ENCODE measurements at places on chromosomes 5 and 9.

GRCh38 chr5:77569409-77569808 is 69.1 kb downstream of the OTP start:
- no peak for DNase-seq

- DNase-seq, result no peak
Measured at GRCh38 chr9:101543098-101543735, 9.6 kb downstream of the RNF20 start.

DNA sequence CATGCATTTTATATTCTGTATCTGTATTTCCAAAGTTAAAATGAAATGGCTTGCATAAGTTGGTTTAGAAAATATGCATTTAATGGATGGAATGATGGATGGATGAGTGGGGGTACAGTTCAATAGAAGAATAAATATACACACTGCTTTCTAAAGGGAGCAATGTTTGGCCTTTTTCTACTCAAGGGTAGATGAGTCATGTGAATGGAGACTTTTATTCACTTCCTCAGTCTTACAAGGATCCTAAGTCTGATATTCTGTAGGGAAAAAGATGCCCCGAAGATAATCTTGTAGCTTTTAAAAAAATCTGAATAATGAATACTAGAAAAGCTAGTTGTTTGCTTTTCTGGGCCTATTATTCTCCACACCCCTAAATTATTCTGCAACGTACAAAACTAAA is 2112.1 kb downstream of the MAT2B start:
- no peak for DNase-seq

DNA sequence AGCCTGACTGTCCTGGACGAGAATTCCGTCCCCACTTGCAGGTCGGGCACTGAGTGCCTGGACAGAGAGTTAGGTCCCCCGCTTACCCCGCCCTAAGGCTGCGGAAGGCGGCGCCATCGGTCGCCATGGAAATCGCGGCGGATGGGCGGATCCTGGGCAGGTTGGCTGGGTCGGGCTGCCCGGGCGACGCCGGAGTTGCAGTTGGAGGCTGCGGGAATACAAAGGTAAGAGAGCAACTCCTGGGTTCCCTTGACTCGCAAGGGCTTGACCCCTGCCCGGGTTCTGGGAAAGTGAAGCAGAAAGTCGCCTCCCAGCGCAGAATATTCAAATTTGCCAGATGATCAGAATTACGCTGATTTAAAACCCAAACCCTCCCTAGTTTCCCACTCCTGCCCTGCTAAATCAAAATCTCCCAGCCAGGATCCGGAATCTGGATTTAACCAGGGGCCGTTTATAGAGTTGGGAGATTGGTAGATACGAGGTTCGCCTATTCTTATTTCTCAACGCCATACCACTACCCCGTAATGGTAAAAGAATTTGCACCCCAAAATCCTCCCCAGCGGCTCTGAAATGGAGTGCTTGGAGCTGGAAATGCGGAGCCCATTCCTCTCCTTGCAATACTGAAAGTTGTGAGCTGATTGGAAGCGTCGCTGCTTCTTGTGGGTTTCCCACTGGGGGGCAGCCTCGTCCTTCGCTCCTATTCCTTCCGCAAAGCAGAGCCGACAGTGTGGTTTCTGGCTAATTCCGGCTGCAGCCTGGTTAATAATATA is 156.4 kb upstream of the RASEF start:
- peak; percentile 95 for DNase-seq

GRCh38 chr9:6413365-6414246 is 607 bp downstream of the UHRF2 start:
- peak; percentile 77 for DNase-seq

DNA sequence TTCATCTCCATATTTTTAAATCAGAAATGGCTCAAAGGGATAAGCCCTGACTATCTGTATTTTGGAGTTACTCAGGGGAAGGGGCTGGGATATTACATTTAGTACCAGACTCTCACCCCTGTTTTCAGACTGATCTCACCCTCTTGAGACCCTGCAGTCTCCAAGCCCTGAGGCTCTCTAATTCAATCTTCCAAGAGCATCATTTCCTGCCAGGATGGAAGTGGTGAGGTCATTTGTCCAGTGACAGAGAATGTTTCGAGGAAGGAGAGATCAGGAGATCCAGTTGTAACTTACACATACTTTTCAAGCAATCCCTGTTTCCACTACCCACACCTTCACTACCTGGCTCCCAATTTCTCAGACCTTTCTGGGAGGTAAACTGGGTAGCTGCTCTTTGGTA is 295.5 kb upstream of the EFNA5 start:
- DNase-seq, result no peak

DNA sequence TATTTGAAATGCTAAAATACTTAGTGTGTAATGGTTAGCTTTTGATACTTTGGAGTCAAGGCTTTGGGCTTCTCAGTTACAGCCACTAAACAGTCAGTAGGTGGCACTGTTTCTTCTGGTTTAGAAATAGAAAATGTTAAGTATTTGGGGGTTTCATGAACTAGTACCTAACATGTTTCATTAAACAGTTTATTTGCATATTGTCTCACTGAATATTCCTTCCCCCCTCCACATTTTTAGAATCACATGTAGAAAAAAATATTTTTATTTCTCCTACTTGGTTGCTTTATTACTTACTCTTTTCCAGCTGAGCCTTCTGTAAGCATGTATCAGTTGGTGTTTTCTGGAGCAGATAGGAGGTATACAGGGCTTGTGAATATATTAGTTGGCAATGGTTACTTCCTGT is 48.0 kb downstream of the IPO11 start:
- DNase-seq, result peak; percentile 69

DNA sequence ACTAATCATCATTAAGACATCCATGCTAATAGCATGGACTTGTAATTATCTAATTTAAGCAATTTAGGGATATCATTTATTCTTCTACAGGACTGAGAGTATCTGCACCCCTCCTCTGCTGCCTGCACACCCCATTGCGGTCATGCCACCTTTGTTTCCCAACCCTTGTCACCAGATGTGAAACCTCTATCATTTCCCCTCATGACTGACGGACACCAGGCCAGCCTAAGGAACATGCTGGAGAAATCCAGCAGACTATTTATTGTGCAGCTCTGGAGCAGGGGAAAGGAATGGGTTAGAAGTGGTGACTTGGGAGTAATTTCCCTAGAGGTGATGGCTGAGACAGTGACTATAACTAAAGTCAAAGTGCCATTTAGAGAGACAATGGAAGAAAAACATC is 40.7 kb downstream of the UGCG start:
- DNase-seq, result no peak

DNA sequence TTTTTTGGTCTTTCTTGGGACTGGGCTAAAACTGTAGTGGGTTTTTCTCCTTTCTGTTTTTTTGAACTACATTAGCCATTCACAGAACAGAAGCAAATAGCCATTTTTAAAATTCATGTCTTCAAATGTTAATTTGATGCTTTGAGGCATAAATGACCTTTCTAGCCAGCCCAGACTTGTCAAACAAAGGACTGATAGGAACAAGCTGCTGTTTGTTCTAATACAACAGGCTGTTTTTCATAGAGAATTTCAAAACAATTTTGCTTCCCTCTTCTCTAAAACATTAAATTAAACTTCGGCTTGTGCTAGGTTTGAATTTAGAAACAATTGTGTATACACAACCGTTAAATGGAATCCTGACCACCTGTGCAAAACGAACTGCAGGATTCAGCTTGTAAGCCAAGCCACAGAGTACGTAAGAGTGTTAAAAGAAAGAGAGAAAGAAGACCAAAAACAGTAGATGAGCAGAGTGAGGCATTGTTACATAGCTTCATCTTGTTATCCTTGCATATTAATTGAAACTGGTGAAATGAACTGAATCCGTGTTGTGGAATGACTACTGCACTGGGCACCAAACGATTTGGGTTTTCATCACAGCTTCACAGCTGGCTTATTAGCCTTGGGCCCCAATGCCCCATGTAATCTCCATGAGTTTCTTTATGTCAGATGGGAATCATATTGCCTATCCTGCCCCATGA is 100.0 kb downstream of the ZSWIM6 start:
- DNase-seq, result no peak

GRCh38 chr9:20313415-20313814 is 308.9 kb downstream of the MLLT3 start:
- DNase-seq, result no peak

DNA sequence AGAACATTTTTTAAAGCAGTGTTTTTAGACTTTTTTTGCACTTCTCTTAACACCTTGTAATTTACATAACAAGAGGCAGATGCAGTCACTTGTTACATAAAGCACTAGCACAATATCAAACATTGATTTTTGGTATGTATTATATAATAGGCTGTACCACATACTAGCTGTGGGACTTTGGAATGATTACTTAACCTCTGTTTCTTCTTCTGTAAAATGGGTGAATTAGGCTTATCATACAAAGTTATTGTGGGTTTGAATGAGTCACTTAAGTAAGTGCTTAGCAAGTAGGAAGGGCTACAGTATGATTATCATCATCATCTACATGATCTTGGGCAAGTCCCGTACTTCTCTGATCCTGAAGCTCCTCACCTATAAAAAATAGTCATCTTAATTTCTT is 2.1 kb downstream of the FAM81B start:
- DNase-seq, result no peak

DNA sequence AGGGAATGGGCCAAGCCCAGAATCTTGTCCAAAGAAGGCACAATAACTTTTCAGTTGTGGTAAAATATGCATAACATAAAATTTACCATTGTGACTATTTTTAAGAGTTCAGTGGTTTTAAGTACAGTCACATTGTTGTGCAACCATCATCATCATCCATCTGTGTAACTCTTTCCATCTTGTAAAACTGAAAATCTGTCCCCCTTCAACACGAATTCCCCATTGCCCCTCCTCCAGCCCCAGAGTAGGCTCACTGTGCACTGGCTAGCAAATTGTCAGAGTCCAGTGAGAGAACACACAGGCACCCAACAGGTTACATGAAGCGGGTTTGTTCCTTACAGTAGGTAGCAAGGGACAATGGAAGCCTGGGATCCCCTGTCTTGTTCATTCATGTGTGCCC is 13.7 kb downstream of the BARX1 start:
- no peak for DNase-seq

- no peak for DNase-seq
Measured at GRCh38 chr5:179973391-179973790, 65.7 kb upstream of the TBC1D9B start.

DNA sequence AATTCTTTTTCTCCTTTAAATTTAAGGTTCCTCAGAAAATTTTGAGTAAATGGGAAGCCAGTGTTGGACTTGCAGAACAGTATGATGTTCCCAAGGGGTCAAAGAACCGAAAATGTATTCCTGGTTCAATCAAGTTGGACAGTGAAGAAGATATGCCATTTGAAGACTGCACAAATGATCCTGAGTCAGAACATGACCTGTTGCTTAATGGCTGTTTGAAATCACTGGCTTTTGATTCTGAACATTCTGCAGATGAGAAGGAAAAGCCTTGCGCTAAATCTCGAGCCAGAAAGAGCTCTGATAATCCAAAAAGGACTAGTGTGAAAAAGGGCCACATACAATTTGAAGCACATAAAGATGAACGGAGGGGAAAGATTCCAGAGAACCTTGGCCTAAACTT is 76.0 kb downstream of the NSD1 start:
- no peak for DNase-seq

DNA sequence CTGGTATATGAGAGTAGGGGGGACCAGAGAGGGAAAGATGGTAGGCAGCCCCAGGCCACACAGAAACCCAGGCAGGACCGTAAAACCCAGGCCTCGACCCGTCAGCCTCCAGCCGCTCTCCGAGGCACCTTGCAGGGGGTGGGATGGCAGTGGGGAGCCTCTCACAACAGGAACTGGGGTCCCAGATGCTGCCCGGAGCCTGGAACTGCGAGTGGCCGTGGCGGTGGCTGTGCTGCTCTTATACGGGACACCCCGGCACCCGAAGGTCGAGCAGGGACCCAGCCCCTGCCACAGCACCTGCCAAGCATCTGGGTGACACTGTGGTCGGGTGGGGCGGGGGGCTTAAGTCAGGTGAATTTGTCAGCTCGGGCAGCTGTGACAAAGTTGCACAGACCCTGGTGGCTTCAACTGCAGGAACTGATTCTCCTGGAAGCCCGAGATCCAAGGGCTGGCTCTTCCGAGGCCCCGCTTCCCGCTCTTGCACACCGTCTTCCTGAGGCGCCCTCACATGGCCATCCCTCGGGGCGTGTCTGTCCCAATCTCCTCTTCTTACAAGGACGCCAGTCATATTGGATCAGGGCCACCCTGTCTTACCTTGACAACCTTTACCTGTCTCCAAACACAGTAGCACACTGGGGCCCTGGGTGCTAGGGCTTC is 47.6 kb upstream of the EGFL7 start:
- peak; percentile 46 for DNase-seq

DNA sequence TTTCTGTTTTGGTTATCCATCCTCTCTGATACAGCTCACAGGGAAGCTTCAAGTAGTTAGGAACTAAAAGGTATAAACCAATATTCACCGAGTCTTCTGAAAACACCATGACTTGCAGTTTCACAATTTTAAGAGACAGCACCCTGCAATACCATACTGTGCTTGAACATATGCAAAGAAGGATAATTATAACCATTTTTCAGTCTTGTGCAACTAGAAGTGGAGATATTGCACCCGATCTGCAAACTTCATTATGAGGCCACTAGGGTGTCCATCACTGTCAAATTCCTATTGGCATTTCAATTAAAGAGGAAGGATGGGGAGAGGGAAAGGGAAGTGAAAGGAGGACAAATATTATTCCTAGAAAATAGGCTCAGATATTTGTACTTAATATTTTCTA is 32.4 kb upstream of the CEP120 start:
- no peak for DNase-seq

DNA sequence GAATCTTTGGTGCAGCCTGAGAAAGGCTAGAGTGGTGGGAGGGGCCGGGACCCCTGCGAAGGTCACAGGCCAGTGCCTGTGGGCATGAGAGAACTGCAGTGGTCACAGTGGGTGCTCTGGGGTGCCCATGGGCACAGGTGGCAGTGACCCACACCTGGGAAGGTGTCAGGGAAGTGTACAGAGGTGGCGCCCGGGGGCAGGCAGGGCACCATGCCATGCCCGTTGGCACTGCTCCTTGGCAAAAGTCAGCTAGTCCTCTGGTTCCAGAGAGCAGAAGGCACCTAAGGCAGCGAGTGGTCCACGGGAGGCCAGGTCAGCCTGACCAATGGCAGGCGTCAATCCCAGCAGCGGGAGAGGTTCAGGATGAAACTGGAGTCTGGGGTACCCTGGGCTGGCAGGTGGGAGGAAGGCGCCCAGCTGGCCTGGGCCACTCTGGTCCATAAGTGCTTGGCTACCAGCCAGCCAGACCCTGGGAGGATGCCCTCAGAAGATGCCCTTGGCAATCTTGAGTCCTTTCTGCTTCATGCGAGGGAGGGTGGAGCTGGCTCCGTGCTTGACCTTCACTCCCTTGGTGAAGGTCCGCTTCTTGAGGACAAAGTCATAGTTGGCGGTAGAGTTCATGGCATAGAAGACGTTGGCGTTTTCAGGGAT is 22.8 kb downstream of the RALGDS start:
- no peak for DNase-seq

All from stomach (tissue), 19 donors.